Gastroesophageal sphincter (tissue), 4 donors: ENCODE measurements at places on chromosomes 16 and 17. TPM values are rescaled to one million over a fixed set of nuclear protein-coding genes. Genes with fewer than 3 reads are reported as not detected.

NPTX1 gene
- 6.3 TPM for total RNA-seq

FOXN1 gene
- total RNA-seq, result not detected

CALB2 gene
- total RNA-seq, result 0.85 TPM

YPEL2 gene
- total RNA-seq, result 35.5 TPM

CHST5 gene
- not detected for total RNA-seq

MIEF2 gene
- 13.9 TPM for total RNA-seq

CENPT gene
- total RNA-seq, result 15.4 TPM

PNMT gene
- 7.6 TPM for total RNA-seq

KCNJ16 gene
- total RNA-seq, result 0.96 TPM

GPR142 gene
- 1.1 TPM for total RNA-seq

CPHXL2 gene
- not detected for total RNA-seq

MT1X gene
- 293 TPM for total RNA-seq

SMIM36 gene
- not detected for total RNA-seq

PPP1R1B gene
- 7.9 TPM for total RNA-seq

CCL8 gene
- total RNA-seq, result 0.27 TPM

NPIPA3 gene
- total RNA-seq, result 4.0 TPM

PLA2G10 gene
- total RNA-seq, result not detected

EMP2 gene
- 65.7 TPM for total RNA-seq

SEZ6L2 gene
- 1.1 TPM for total RNA-seq

ADAP2 gene
- total RNA-seq, result 12.3 TPM

NPB gene
- not detected for total RNA-seq

CLEC3A gene
- 0.47 TPM for total RNA-seq

PRR35 gene
- total RNA-seq, result not detected

SLC16A5 gene
- 4.0 TPM for total RNA-seq

ZCCHC14 gene
- total RNA-seq, result 24.9 TPM

KRT38 gene
- not detected for total RNA-seq

KCNG4 gene
- total RNA-seq, result not detected

ZMYND15 gene
- not detected for total RNA-seq

OR3A3 gene
- total RNA-seq, result not detected

RAB37 gene
- total RNA-seq, result 1.5 TPM

ST6GALNAC2 gene
- total RNA-seq, result 9.2 TPM

SLC16A13 gene
- total RNA-seq, result 0.58 TPM

AHSP gene
- total RNA-seq, result not detected

OSGIN1 gene
- 8.7 TPM for total RNA-seq

TNP2 gene
- total RNA-seq, result not detected

TBC1D3C gene
- not detected for total RNA-seq

ZNF423 gene
- total RNA-seq, result 9.4 TPM

ABCC3 gene
- 2.0 TPM for total RNA-seq

DBF4B gene
- total RNA-seq, result 0.96 TPM

CCDC78 gene
- 0.13 TPM for total RNA-seq

CES5A gene
- not detected for total RNA-seq

CES4A gene
- 3.9 TPM for total RNA-seq

DCXR gene
- total RNA-seq, result 138 TPM

MMD gene
- total RNA-seq, result 36.0 TPM

CCT6B gene
- total RNA-seq, result 2.5 TPM

MTSS2 gene
- 81.6 TPM for total RNA-seq
